ENCODE measurements at places on chromosomes 11 and 22.

- DNase-seq = no peak
These were observed 2.7 kb downstream of the UPB1 start for GRCh38 chr22:24497841-24498258.

DNA sequence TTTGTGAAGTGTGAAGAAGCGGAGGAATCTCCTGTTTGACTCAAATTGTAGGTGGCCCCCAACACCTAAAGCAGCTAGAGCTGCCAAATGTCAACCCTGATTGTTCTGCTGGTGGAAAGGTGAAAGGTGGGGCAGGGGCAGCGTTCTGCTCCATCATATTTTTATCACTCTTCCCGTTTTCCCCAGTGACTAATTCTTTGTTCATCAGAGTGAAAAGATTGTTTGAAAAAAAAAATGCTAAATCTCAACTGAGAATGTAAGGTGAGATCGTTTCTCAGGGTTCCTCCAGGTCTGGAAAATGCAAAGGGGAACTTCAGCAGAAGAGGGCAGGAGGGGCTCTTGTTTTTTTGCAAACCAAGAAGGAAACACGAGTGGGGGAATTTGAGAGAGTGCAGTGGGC lies 137.7 kb downstream of the MN1 start:
- DNase-seq = no peak

DNA sequence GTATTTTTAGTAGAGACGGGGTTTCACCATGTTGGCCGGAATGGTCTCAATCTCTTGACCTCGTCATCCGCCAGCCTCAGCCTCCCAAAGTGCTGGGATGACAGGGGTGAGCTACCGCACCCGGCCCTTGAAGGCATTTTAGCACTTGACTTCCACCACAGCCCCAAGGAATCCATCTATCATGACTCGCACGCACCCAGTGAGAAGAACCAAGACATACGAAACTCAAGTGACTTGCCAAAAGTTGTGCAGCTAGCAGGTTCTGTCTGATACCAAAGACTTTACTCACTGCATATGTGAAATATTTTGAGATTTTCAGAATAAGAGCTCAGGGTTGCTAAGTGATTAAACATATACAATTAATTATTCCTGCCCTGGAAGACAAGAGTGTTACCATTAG lies 21.0 kb downstream of the FLI1 start:
- DNase-seq = peak; percentile 67

- no peak for DNase-seq
These were observed 1281.0 kb downstream of the LRRC4C start for GRCh38 chr11:40178470-40178869.

DNA sequence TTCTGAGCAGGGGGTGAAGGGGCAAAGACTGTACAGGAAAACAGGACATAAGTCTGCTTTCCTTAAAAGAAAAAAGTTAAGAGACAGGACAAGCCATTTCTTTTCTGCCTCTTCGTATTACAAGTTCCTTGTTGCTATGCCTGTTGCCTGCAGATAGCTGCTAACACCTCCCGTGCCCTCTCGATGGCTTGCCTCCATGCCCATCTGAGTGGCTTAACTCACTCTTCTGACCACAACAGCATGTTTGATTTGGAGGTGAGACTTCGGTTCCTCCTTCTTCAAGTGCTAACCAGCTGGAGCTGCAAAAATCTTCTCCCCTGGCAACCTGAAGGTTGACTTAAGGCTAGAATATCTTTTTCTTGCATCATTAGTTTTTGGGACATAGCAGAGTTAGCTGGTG lies 103.1 kb downstream of the PRR5L start:
- no peak for DNase-seq

- no peak for DNase-seq
These were observed 33.3 kb downstream of the CD6 start for GRCh38 chr11:61004761-61005181.

GRCh38 chr11:19816040-19816439 lies 103.4 kb downstream of the NAV2 start:
- DNase-seq = no peak

- no peak for DNase-seq
These were observed 313.5 kb downstream of the CTTN start for GRCh38 chr11:70711911-70712185.

GRCh38 chr11:68855205-68855981 lies 13.7 kb upstream of the CPT1A start:
- DNase-seq = peak; percentile 22

DNA sequence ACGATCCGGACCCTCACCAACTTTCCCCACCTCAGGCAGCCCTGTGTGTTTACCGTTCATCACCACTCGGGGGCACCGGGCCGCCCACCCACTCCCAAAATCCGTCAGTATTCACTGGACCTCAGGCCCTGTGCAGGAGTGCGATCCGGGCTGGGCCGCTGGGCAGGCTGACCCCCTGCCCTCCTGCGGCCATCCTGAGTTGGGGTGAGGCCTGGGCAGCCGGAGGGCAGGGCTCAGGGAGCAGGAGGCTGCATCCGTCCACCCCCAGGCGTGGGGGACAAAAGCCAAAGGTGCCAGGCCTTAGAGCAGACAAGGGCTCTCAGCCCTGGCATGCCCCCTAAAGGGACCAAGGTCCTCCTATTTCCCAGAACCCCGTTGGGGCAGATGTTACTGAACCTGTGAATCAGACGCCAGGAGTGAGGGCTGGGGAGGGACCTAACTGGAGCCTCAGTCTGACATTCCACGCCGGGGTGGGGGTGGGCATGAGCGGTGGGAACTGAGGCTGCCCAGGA lies 16.8 kb upstream of the TMEM191C start:
- DNase-seq = no peak

GRCh38 chr11:59178402-59178801 lies 6.5 kb downstream of the DTX4 start:
- DNase-seq = no peak

DNA sequence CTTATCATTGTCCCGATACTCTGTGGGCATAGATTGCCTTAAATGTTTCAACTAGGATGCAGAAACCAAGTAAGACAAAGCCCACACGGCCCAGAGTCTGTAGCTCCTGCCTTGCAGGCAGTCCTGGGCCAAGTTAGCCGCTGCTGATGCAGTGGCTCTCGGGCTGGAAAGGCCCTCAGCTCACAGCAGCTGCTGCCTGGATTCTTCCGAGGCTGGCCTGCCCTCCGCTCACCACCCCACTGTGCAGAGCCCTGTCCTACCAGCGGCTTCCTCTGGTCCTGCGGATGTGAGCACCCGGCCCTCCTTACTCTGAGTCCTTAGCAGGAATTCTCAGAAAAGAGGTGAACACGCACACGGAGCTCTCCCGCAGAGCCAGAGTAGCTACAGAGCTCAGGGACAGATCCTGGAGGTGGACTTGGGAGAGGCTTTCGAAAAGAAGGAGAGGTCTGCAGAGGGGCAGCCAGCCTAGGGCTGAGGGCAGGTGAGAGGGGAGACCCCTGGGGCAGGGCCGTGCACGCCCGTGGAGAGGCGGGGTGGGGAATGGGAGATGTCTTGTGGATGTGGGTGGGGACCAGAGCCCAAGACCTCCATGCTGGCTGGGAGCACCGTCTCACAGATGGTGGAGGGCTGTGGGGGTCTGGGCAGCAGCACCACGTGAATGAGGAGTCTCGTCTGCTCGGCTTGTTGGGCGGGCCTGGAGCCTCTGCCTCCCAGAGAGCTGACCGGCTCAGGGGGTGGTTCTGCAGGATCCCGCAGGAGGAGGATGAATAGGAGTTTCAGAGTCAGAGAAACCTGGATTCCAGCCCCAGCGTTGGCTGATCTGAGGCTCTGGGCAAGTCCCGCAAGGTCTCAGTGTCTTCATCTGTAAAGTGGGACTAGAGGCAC lies 117.4 kb upstream of the B3GAT1 start:
- no peak for DNase-seq

GRCh38 chr22:37989146-37990045 lies 5.0 kb upstream of the SOX10 start:
- no peak for DNase-seq

DNA sequence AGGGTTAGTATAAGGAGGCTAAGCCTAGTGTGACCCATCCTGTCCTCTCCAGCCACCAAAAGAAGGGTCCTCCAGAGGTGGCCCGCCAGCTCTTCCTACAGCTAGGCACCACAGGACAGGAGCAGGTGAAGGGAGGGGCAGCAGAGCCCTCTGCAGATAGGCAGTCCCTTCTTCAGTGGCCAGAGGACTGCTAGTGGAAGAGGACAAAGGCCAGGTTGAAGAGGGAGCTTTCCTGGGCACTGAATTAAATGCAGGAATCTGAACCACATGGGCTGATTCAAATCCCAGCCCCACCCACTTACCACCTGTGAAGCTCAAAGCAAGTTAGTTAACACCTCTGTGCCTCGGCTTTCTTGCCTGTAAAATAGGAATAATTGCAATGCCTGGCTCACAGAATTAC lies 409.5 kb downstream of the NXPE2 start:
- DNase-seq = no peak

GRCh38 chr11:392102-392777 lies 1.8 kb upstream of the PKP3 start:
- DNase-seq = no peak

Data from fibroblast of mammary gland (primary cell).